ENCODE measurements at places on chromosomes 16 and 17.

DNA sequence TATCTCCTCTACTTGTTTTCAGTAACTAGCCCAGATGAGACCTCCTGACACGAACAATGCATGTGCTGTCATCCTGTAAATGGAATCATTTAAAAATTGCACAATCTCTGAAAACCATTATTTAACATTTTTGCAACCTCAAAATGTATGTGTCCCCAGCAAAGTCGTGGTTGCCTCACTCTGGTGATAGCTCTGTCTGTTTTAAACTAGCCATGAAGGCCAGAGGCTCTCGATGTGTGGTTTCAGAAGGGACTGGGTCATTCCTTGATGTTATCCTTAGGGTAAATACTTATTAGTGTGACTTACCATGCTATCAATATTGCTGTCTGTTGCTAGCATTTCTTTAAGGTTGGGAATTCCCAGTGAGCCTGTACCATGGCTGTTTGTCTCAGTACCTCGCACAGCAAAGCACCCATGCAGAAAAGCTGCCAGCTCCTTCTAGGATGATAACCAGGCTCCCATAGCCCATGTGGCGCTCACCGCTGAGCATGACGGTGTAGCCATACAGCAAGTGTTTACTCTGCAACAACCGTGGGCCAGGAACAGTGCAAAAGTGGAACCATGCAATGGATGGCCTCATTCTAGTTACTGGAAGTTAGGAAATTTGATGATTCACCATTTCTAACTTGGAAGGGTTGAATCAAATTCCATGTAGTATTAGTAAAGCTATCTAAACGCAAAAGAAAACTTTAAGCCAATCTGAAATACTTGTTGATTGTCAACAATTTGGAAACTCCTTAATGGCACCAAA lies 2.9 kb upstream of the PGS1 start:
- DNase-seq: no peak

DNA sequence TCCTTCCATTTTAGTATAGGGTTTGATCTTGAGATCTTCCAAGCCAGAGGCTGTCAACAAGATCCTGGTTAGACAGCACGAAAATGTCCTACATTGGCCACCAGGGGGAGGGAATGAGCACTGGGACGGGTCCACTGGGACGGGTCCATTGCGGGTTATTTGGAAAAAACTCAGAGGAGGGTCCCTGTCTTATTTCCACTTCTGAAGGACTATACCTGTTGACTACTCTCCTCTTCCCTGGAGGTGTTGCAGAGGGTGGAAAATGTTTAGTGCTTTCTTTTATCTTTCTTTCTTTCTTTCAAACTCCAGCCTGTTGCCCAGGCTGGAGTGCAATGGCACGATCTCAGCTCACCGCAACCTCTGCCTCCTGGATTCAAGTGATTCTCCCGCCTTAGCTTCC lies 2.5 kb downstream of the TTLL6 start:
- DNase-seq: no peak

- DNase-seq: no peak
Observed at GRCh38 chr17:53527473-53527872, 295.3 kb upstream of the KIF2B start.

GRCh38 chr16:75074920-75075687 lies 41.5 kb downstream of the LDHD start:
- no peak for DNase-seq

GRCh38 chr16:50941681-50942080 lies 199.8 kb downstream of the CYLD start:
- DNase-seq: no peak

DNA sequence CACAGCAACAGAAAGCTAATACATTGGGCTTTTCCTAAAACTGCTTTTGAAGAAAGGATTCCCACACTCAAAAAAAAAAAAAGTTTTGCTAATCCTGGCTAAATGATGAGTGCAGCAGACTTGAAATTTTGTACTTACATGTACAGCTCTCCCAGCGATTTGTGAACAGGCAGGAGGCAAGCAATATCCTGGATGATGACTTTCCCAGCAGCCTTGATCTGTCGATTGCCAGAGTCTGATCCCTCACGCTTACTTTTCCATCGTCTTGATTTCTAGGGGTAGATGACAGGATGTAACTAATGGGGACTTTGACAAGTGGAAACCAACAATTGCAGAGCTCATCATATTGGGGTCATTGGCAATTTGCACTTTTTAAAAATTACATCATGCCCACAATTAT lies 91.4 kb downstream of the WDR59 start:
- DNase-seq: no peak

DNA sequence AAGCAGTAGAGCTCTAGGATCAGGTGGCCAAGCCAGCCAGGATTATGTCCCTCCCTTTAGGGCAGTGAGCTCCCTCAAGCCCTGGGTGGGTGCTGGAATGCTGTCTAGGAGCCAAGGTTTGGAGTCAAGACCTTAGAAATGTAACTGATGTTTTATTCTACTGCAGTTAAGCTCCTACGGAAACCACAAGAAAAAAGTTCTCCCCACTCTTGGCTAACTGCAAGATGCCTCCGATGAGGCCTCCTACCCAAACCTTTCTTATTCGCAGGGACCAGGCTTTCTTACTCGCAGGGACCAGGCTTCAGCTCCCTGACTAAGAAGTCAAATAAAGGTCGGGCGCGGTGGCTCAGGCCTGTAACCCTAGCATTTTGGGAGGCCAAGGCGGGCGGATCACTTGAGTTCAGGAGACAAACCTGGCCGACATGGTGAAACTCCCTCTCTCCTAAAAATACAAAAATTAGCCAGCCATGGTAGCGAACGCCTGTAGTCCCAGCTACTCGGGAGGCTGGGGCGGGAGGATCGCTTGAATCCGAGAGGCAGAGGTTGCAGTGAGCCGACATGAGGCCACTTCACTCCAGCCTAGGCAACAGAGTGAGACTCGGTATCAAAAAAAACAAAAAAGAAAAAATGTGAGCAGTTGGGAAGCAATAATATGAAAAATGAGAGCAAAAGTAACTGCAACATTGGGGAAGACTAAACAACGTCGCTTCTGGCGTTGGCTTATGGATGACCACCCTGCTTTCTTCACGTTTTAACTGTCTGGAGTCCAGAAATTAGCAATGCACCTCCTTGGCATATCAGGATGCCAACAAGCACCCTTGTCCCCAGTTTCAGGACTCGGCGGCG lies 31.7 kb upstream of the ARL4D start:
- no peak for DNase-seq

GRCh38 chr16:75446416-75446815 lies 13.1 kb upstream of the CFDP1 start:
- DNase-seq: no peak

DNA sequence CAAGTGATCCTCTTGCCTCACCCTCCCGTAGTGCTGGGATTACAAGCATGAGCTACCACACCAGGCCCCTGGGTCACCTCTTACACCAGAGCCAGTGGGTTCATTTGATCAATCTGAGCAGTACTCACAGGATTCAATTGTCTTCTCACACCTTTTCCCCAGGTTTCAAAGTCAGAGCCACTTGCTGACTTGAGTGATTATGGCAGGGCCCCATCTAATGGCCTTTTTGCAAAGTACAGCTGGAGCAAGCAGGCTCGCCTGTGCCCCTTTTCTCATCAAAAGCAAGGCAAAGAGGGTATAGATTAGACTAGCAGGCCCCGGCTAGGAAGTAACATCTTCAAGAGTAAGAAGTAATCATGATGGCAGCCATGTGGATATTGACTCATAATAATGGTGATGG lies 114.8 kb upstream of the NOL11 start:
- DNase-seq: no peak

- DNase-seq: no peak
Observed at GRCh38 chr17:8830141-8830540, 31.0 kb upstream of the MFSD6L start.

GRCh38 chr16:57270221-57271062 lies 14.0 kb downstream of the PLLP start:
- DNase-seq: no peak

- DNase-seq: no peak
Observed at GRCh38 chr16:5753381-5753780, 655.8 kb upstream of the EEF2KMT start.

GRCh38 chr17:40065769-40066510 lies 3.2 kb downstream of the THRA start:
- no peak for DNase-seq

DNA sequence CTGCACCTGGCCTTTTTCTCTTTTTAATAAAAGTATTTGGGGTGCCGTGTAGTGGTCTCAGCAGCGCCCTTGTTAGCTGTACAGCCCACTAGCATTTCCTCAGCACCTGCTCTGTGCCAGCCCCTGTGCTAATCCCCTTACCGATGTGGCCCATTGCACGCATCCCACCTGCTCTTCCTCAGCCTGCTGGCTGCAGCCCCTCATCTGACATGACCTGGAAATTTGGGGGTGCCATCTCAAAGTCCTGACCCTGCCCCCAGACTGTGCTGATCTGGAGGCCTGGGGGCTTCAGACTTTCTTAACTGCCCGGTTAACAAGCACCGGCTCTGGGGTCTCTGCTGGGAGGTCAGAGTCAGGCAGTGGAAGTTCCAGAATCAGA lies 10.4 kb downstream of the GPRC5C start:
- no peak for DNase-seq

GRCh38 chr17:79019632-79020584 lies 4.1 kb upstream of the C1QTNF1 start:
- no peak for DNase-seq

DNA sequence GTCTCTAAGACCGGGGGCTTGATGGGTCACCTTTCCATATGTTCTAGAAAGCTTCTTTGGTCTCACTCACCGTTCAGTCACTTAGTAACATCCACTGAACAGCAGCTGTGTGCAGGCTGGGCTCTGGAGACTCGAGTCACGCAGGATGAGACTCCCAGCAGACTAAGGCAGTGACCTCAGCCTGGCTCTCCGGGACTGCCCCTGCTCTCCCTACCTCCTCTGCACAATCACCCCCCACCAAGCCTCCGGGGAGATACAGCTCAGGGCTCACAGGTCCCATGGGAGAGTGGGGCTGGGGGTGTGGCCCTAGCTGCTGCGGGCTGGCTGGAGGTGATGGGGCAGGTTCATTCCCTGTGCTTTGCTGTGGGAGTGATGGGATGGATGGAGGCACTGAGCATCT lies 14.1 kb downstream of the FLYWCH2 start:
- DNase-seq: no peak

GRCh38 chr16:57628008-57628781 lies at the start of gene ADGRG1:
TSS of gene ADGRG1 (plus strand) at chr16:57628630. CDS start at chr16:57650288, 21,658 bp downstream.
- DNase-seq: peak; percentile 32

GRCh38 chr16:27740496-27741201 lies 190.7 kb downstream of the KATNIP start:
- DNase-seq: no peak

GRCh38 chr16:74896389-74897370 lies 88.2 kb downstream of the WDR59 start:
- DNase-seq: no peak

DNA sequence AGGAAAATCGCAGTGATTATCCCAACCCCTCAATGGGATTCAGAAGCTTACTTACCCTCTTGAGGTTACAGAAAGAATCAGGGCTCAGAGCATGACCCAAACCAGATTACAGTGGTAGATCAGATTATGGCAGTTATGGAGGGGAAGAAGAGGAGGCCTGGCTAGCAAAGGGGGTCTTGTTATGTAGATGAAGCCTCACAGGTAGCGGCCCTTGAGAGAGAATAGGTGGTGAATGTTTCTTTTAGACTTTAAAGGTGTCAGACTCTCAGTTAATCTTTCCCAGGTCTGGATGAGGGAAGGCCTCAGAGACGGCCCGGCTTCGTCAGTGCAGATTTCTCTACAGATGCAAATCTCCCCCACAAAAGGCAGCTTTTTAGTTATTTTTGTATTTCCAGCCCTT lies 15.6 kb downstream of the RNF112 start:
- DNase-seq: no peak

- no peak for DNase-seq
Observed at GRCh38 chr17:74396567-74396966, 29.3 kb downstream of the GPR142 start.

GRCh38 chr16:21989751-21990150 lies 11.2 kb downstream of the PDZD9 start:
- no peak for DNase-seq

DNA sequence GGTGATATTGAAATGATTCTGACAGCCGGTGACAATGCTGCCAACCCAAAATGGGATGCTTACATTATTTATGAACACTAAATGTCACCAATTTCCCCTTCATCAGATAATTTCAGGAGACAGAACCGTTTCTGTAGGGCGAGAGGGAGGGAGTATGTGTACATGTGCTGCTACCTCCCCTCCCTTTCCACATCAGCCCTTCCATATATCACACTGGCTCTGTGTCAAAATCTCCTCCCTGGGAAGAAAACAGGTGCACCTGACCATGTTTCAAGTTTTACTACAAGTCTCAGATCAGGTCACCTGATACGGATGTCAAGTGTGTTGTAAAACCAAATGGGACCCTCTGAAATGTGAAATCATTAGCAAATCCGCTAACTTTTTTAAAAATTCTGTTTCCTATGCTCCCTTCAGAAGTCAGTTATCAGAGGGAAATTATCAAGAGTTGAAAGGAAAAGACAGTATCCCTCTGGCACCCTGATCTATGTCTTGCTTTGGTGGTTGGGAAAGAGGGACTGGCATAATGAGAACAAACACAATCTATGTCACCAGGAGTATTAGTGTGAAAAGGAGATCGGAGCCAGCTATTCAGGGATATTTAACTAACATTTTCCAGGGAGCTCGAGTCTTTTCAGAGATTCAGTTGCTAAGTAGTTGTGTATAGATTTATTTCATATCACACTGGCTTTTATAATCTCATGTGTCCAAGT lies 1002.3 kb upstream of the CDH8 start:
- DNase-seq: no peak

- no peak for DNase-seq
Observed at GRCh38 chr17:49717371-49717861, 9.7 kb upstream of the SLC35B1 start.

DNA sequence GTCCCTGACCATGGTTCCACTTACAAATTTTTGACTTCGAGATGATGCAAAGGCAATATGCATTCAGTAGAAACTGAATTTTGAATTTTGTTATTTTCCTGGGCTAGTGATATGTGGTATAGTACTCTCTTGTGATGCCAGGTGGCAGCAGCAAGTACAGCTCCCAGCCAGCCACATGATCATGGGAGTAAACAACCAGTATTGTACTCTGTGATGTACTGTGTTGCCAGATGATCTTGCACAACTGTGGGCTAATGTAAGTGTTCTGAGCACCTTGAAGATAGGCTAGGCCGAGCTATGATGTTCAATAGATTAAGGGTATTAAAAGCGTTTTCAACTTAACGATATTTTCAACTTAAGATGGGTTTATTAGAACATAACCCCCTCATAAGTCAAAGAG lies 250.8 kb downstream of the STX8 start:
- no peak for DNase-seq

DNA sequence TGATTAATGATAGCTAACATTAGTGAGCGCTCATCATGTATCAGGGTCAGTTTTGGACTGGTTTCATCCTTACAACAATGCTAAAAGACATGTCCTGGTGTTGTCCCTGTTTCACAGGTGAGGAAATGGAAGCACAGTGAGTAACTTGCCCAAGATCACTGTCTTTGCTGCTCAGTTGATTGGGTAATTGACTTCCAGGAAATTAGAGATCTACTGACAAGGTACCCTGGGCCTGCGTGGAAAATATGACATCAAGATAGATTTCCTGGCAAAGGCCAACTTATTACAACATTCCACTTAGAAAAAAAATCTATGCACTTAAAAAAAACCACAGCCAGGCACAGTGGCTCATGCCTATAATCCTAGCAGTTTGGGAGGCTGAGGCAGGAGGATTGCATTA lies 96.3 kb downstream of the CYLD start:
- DNase-seq: no peak

- no peak for DNase-seq
Observed at GRCh38 chr16:50899951-50900350, 158.1 kb downstream of the CYLD start.
